Activated CD4-positive, alpha-beta T cell treated with anti-CD3 and anti-CD28 coated beads, Interleukin-2, amount 10 ng/mL, durations not matched to agents 7 days and 5 days (primary cell): ENCODE measurements at places on chromosomes 12 and 14. TPM values are rescaled to one million over a fixed set of nuclear protein-coding genes. Genes with fewer than 3 reads are reported as not detected.

Gene GLT1D1
- 0.10 TPM for total RNA-seq

GRCh38 chr12:98369581-98369980, 145.8 kb upstream of the TMPO start:
- DNase-seq, result no peak
- no peaks in the 10 kb centered on the region for H3K36me3 ChIP-seq
- H3K4me3 ChIP-seq, result no peak overlapping the region
- peaks cover 29% of the 10 kb centered on the region for H3K4me1 ChIP-seq

DNA sequence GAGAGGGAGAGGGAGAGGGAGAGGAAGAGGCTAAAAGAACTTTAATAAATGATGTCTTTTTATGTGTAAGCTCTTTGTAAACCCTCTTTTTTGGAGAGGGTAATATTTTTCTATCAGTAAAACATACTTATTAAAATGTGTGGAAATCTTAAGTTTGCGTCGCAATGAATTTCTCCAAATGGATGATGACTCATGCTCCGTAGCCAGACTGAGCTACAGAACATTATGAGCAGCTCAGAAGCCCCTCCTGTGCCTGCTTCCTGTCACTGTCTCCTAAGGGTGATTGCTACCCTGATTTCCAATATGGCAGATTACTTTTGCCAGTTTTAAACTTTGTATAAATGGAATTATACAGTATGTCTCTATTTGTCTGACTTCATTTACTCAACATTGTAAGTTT, 13.0 kb upstream of the PYGL start:
- H3K27me3 ChIP-seq, result no peaks in the 10 kb centered on the region
- no peak for DNase-seq
- H3K4me1 ChIP-seq, result no peaks in the 10 kb centered on the region
- no peaks in the 10 kb centered on the region for H3K36me3 ChIP-seq
- H3K4me3 ChIP-seq, result no peak overlapping the region

Gene POTEG
- not detected for total RNA-seq

DNA sequence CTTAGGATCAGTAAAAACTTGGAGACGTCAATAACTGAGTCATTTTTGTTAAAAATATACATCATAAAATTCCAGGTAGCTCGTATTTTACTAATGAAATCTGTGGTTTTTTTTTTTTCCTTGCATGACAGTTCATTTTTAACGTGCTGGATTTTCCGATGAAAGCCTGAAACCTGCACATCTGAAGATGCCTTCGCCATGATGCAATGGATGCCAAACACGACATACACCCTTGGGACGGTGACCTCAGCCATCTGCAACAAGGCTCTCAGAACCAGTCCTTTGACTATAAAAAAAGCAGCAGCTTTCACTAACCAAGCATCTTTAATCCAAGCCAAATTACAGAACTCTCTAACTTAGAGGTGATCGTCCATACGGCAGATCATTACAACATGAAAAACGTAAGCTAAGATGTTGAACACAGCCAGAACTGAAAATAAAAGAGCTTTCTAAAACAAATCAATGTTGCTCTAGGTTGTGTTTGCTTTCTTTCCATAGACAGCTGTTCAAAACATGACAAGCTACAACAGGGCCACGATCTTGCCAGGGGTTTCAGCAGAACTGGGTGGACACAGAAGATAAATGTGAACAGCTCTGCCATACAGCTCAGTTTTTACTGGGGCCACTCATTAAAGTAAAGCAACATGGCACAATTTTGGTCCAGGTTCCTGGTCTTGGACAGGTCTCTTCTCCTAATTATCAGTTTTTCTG, 7.8 kb downstream of the NIN start:
- H3K27me3 ChIP-seq, result no peaks in the 10 kb centered on the region
- peaks cover 64% of the 10 kb centered on the region for H3K36me3 ChIP-seq
- H3K4me1 ChIP-seq, result peaks cover 83% of the 10 kb centered on the region
- peak overlapping the region; percentile 66 for H3K4me3 ChIP-seq
- DNase-seq, result no peak

GRCh38 chr12:116558280-116559161, 660 bp upstream of the MAP1LC3B2 start:
- H3K36me3 ChIP-seq, result peaks cover 12% of the 10 kb centered on the region
- peaks cover 4% of the 10 kb centered on the region for H3K27me3 ChIP-seq

Gene SLC25A21
- total RNA-seq, result not detected

- H3K27me3 ChIP-seq, result no peaks in the 10 kb centered on the region
- H3K4me3 ChIP-seq, result no peak overlapping the region
- H3K4me1 ChIP-seq, result peaks cover 7% of the 10 kb centered on the region
- peaks cover 58% of the 10 kb centered on the region for H3K36me3 ChIP-seq
- H3K27ac ChIP-seq, result no peak overlapping the region
Observed at GRCh38 chr12:96263449-96263902, 69.3 kb downstream of the ELK3 start.

- DNase-seq, result no peak
- no peaks in the 10 kb centered on the region for H3K27me3 ChIP-seq
- H3K36me3 ChIP-seq, result no peaks in the 10 kb centered on the region
Observed at GRCh38 chr12:25698772-25699171, 145.7 kb upstream of the LMNTD1 start.

- H3K27ac ChIP-seq, result no peak overlapping the region
- H3K27me3 ChIP-seq, result peaks cover 5% of the 10 kb centered on the region
- H3K4me3 ChIP-seq, result no peak overlapping the region
Observed at GRCh38 chr12:113658006-113658655, 186.5 kb upstream of the LHX5 start.

DNA sequence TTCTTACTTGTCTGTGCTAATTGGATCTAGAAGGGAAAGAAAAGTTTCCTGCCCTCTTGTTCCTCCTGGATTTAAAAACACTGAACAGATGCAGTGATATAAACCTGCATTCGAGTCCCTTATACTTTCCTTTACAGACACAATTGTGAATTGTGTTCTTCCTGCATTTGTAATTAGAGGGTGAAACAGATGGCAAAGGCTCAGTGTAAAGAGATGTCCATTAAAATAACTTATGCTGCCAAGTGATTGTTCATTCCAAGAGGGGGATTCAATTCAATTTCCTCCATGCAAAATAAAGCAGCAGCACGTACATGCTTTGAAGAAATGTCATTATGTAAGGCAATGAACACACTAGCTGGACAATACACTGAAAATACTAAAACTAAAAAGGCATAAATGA, 248.3 kb upstream of the LRIG3 start:
- DNase-seq, result no peak
- no peaks in the 10 kb centered on the region for H3K4me1 ChIP-seq
- H3K27me3 ChIP-seq, result peaks cover 7% of the 10 kb centered on the region
- no peak overlapping the region for H3K27ac ChIP-seq
- H3K36me3 ChIP-seq, result no peaks in the 10 kb centered on the region

GRCh38 chr12:119505001-119505400, 88.6 kb upstream of the TMEM233 start:
- H3K36me3 ChIP-seq, result no peaks in the 10 kb centered on the region
- H3K4me3 ChIP-seq, result no peak overlapping the region
- no peak overlapping the region for H3K27ac ChIP-seq
- DNase-seq, result no peak

Gene RHNO1
- 53.6 TPM for total RNA-seq

Gene KRT80
- total RNA-seq, result not detected

DNA sequence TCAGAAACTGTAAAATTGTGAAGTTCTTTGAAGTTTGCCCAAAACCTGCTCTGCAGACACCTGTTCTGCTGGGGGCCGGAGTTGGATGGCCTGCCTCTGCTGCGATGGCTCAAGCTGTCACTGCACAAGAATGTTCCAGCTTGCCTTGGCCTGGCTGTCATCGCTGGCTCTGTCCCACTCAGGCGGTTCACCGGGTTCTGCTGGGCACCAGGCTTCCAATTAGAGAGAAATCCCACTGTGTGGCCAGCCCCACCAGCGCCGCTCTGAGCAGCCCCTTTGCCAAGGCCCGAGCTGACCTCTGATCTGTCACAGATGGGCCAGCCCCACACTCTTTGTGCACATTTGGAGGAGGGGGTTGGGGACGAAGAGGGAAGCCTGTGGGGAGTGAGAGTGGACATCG, 71.7 kb upstream of the GPATCH2L start:
- no peak for DNase-seq
- H3K4me1 ChIP-seq, result no peaks in the 10 kb centered on the region
- no peak overlapping the region for H3K27ac ChIP-seq
- H3K36me3 ChIP-seq, result no peaks in the 10 kb centered on the region

- DNase-seq, result peak; percentile 23
- H3K27me3 ChIP-seq, result no peaks in the 10 kb centered on the region
- H3K36me3 ChIP-seq, result peaks cover 65% of the 10 kb centered on the region
- peak overlapping the region; percentile 97 for H3K4me3 ChIP-seq
Observed at GRCh38 chr12:132886529-132887477, 602 bp downstream of the CHFR start.

Gene POU6F1
- 4.7 TPM for total RNA-seq

Gene TNFRSF1A
- 64.4 TPM for total RNA-seq

DNA sequence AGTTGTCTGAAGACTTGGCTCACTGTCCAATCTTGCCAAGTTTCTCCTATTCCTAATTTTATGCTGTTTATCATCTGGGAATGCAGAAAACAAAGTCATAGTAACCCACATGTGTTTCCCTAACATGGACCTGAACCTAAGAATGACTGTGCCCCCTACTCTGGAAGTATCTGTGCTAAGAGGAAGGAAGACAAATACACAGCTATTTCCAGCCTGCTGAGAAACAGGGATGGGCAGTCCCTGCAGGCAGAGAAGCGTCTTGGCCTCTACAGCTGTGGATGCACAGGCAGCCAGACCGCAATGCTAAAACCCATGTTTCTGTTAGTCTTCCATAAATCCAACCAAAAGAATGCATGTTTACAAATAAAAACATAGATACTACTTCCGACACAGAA, 56.2 kb downstream of the DUSP16 start:
- H3K4me3 ChIP-seq, result no peak overlapping the region
- H3K4me1 ChIP-seq, result peaks cover 33% of the 10 kb centered on the region
- no peak for DNase-seq
- H3K36me3 ChIP-seq, result peaks cover 14% of the 10 kb centered on the region
